IMR-90 (cell line): ENCODE measurements at places on chromosomes 2 and 18. TPM values are rescaled to one million over a fixed set of nuclear protein-coding genes. Genes with fewer than 3 reads are reported as not detected.
A peak's percentile ranks its signal among the peaks of the same experiment; 100 is the strongest.

GREB1 gene
- not detected in 2 replicates for total RNA-seq

ATF2 gene
- 51.1 and 60.0 TPM in 2 replicates for total RNA-seq

CD8B gene
- total RNA-seq: not detected in 2 replicates

CCDC74B gene
- total RNA-seq: 3.6 and 3.9 TPM in 2 replicates

LOXL3 gene
- 14.2 and 17.9 TPM in 2 replicates for total RNA-seq

AKAIN1 gene
- not detected in 2 replicates for total RNA-seq

CSRNP3 gene
- 0.56 and 0.72 TPM in 2 replicates for total RNA-seq

TBR1 gene
- total RNA-seq: not detected in 2 replicates

SERPINB11 gene
- 0.18 TPM in 1 of 2 replicates, not detected in the other for total RNA-seq

TMX3 gene
- 50.5 and 83.3 TPM in 2 replicates for total RNA-seq

TIA1 gene
- 93.3 and 103 TPM in 2 replicates for total RNA-seq

GDF7 gene
- total RNA-seq: under 0.01 TPM in 2 replicates

- no peak for DNase-seq
These were observed 963.0 kb downstream of the CNTNAP5 start for GRCh38 chr2:124988111-124988510.

DNA sequence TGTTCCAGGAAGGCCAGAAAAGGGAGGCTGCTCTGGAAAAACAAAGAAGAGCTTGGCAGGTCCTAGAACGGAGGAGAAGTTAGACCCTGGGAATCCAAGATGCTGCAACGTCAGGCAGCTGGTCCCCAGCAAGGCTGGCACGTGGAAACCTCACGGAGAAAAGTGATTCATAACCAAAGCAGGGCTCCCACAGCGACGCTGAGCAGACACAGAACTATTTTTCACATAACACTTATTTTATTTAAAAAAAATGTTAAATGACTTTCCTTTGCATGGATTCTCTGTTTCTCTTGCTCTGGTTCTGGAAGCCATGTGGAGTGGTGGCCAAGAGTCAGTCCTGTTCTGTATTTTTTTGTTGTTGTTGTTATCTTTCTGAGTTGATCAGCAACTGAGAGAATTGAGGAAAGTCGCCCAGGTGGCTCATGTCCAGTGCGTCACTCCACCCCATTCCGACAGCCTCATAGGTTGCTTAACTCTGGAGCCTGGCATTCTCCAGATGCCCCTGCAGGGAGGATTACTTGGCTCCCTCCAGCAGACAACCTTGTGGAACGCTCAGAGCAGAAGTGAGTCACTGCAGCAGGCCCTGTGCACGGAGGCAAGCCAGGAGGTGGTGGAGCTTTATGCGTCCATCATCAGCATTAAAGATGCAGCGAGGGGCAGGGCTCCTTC, 229.9 kb upstream of the HDAC4 start:
- DNase-seq: peak; percentile 42

DNA sequence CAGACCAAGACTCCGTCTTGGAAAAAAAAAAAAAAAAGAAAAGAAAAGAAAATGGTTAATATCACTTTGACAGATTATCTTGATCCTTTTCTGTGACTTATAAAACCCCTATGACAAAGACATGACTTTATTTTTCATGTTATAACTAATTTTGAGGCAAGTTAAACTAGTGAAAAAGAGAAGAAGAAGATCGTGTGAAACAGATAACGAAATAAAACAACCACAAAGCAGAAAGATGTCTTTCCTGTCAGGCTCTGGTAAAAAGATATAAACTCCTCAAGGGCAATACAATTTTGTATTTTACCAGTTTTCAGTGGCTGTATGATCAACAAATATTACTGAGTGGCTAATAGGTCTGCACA, 13.4 kb upstream of the RBMS1 start:
- DNase-seq: no peak

GRCh38 chr2:112259509-112260294, 4.9 kb upstream of the ZC3H8 start:
- peak; percentile 76 for DNase-seq

DNA sequence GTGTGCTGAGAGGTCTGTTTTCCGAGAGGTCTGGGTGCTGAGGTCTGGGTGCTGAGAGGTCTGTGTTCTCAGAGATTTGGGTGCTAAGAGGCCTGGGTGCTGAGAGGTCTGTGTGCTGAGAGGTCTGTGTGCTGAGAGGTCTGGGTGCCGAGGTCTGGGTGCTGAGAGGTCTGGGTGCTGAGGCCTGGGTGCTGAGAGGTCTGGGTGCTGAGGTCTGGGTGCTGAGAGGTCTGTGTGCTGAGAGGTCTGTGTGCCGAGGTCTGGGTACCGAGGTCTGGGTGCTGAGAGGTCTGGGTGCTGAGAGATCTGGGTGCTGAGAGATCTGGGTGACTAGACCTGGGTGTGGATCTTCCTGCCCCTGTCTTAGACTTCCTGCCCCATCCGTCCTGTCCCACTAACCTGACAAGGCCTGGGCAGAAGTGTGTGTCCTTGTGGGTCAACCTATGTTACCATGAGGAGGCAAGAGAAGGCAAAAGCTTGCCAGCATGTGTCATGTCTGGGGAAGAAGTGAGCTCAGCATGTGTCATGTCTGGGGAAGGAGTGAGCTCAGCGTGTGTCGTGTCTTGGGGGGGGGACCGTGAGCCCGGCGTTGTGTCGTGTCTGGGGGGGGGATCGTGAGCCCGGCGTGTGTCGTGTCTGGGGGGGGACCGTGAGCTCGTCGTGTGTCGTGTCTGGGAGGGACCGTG, 69.3 kb downstream of the KCNG2 start:
- peak; percentile 29 for DNase-seq

GRCh38 chr18:64972545-64972944, 778.3 kb upstream of the CDH7 start:
- no peak for DNase-seq

- no peak for DNase-seq
These were observed 69.9 kb upstream of the KLF7 start for GRCh38 chr2:207235621-207236020.

DNA sequence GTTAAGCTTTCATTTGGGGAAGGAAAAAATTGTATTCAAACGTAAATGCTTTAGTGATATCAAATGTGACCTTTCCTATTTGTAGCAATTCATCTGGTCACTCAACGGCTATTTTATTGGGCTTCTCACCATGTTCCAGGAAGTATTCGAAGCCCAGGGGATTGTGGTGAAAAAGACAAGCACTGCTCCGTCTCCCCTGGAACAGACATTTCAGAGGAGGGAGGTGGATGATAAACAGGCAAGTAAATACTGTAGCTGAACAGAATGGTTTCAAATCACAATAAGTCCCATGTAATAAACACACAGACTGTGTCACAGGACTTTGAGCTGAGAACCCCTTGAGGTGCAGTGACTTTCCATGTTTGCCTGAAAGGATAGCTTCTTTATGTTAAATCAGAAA, 464.7 kb upstream of the HNRNPA3 start:
- DNase-seq: no peak

DNA sequence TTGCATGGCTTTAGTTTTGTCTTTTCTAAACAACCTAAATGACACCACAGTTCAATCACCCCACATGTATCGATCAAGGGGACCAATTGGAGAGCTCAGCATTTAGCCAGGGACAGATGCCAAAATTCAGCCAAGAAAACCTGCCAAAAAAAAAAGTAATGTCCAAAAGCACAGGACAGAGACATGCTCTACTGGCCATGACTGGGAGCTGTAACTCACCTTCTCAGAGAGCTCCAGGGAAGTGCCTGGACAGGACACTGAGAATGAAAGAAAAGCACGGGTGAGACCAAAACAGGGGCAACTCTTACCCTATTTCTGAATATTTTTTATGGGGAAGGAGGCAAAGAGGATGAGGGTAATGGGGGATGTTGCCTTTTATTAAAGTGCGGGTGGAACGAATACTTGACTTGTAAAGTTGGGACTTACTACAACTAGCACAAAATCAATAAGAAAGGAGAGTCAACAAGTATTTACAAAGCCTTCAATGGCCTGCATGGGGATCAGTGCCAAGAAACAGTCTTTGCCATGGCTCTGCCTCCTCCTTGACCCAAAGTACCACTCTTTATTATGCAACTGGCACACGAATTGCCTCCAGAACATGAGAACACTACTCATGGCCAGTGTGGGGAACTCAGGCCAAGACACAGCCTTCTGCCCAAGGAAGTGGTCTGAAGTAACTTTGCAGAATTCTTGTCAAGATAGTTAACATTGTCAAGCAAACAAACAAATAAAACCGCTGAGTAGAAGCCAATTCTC, 72.9 kb upstream of the HK2 start:
- no peak for DNase-seq

- DNase-seq: no peak
These were observed 64.8 kb downstream of the TNFRSF11A start for GRCh38 chr18:62389761-62390481.

DNA sequence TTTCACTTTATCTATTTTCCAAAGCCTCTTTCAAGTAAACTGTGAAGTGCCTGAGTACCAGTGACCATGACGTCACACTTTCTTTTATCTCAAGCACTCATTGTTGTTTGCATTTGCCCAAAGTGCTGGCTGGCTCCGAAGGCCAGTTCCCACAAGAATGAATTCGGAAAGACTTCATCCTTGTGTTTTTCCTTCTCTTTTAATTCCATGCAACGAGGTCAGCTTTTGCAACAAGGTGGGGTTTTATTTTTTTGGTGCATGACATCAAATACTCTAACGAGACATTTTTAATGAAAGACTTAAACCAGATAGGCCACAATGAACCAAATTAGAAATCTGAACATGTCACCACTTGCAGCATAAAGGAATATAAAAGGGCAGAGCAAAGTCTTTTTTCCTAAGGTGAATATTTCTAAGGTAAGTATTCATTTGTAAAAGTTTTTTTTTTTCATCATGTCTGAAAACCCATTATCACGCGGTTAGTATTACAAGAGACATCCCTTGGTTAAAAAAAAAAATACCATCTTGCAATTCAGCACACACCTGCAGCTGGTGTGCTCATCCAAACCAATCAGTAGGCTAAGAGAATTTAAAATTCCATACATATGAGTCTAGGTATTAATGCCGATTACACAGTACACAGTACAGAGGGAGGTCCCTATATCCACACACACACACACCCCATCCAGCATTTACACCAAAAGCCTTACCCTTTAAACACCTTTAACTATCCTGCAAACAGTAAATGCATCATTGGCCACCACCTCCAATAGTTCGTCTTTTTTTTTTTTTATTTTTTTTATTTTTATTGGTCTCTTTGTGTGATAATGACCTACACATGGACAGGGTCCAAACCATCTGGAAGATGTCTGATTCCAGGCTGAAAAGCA, 2.3 kb downstream of the ARL4C start:
- peak; percentile 66 for DNase-seq

DNA sequence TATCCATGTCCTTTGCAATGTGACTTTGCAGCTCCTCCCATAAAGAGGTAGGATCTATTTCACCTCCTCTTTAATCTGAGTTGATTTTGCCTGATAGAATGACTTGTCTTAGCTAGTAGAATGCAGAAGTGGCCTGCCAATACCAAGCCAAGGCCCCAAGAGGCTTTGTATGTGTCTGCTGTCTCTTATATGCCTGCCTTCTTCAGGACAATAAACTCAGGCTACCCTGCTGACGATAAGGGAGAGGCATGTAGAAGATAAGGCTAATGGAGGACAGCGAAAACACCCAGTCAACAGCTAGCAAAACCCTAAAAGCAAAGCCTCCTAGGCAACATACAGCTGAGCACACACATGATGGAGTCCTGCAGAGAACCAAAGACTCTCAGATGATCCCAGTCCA, 1.8 kb upstream of the ZC3H8 start:
- no peak for DNase-seq

GRCh38 chr2:222569826-222570225, 86.1 kb downstream of the FARSB start:
- DNase-seq: peak; percentile 35

DNA sequence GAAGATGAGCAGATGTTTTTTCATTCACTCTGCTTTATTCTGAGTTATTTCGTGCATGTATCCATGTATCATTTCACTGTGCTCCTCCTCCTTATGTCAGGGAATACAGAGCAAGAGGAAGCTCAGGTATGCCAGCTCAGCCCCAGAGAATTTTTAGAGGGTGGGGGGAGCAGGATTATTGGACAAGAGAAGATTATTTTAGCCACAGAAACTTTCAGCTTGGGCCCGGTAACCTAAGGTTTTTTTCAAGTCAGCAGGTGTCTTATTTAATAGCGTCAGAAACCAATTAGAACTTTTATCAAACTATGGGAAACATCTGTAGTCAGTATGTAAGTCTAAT, 232.9 kb upstream of the SIX3 start:
- no peak for DNase-seq

DNA sequence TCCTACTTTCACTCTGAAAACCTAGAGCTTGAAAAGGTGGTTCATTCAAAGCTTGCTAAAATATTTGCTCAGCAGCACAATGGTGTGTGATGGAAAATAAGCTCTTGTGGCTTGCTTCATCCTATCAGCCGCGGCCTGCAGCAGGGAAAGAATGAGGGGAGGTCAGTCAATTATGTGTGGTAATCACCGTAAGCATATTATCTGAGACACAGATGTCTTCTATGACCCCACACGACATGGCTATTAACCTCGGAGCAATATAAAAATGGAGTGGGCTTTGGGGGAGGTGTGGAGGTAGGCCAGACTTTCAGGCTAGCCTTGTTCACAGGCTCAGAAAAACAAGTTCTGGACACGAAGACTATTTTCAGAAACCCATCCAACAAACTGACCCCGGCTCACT, 98.4 kb upstream of the SIX3 start:
- DNase-seq: no peak

- no peak for DNase-seq
These were observed 27.3 kb upstream of the MGAT5 start for GRCh38 chr2:134226601-134227000.

DNA sequence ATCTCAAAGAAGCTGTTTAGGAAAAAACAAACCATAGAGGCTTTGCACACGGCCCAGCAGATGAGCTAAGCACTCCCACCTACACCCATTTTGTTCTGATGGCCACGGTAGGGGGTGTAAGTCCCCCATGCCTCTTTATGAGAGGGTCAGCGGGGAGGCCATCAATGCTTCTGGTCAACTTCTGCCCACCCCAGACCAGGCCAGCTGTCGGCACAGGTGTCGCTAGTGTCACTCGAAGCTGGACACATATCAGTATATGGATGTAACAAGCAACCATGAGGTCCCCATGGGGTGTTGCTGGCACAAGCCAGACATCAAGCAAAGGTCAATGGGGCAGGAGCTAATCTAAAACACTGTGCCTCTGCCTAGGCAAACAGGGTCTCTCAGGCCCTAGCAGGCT, 23.7 kb upstream of the SLC35F6 start:
- no peak for DNase-seq

DNA sequence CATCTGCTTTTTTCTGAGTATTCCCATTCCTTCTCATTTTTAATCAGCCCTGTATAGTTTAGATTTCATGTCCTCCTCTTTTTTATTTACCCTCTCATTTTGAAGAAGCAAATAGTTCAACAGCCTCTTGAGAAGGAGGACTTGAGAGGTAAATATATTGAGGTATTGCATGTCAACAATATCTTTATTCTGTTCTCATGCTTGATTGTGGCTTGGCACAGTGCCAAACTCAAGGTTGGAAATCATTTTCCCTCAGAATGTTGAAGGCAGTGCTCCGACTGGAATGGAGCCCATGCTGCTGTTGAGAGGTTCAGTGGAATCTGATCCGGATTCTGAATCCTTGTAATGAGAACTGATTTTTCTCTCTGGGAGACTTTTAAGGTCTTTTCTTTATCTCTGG, 31.0 kb upstream of the GALNT3 start:
- DNase-seq: peak; percentile 44

GRCh38 chr18:6022074-6022444, 126.7 kb upstream of the TMEM200C start:
- peak; percentile 65 for DNase-seq

- no peak for DNase-seq
These were observed 330.6 kb downstream of the CYRIA start for GRCh38 chr2:16334886-16335603.

GRCh38 chr2:45993476-45993991, 303.7 kb upstream of the EPAS1 start:
- DNase-seq: peak; percentile 89
